ENCODE measurements at places on chromosomes 2 and 18.
A peak's percentile ranks its signal among the peaks of the same experiment; 100 is the strongest.

DNA sequence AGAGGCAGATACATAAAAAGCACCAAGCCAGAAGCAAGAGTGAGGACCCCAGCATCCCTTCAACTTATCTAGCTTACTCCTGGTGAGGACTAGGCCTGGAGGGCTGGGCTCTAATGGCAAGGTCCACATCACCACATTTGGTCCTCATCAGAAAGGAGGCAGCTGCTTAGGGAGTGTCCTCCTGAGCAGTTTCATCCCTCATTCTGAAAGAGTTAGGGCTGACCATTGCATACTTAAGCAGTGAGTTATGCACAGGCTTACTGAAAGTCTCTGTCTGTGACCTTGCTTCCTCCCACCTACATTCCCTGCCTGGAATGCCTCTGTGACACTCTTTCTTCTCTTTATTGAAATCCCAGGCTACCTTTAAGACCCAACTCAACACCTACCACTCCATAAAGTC, 301.8 kb upstream of the ACVR2A start:
- DNase-seq = no peak

GRCh38 chr2:230870544-230871360, 6.0 kb downstream of the ITM2C start:
- no peak for DNase-seq

- DNase-seq = no peak
These were observed 26.6 kb upstream of the NT5DC4 start for GRCh38 chr2:112694182-112694581.

- no peak for DNase-seq
These were observed 45.1 kb upstream of the FOSL2 start for GRCh38 chr2:28347596-28347995.

GRCh38 chr18:59686260-59686659, 11.0 kb downstream of the CCBE1 start:
- DNase-seq = no peak

DNA sequence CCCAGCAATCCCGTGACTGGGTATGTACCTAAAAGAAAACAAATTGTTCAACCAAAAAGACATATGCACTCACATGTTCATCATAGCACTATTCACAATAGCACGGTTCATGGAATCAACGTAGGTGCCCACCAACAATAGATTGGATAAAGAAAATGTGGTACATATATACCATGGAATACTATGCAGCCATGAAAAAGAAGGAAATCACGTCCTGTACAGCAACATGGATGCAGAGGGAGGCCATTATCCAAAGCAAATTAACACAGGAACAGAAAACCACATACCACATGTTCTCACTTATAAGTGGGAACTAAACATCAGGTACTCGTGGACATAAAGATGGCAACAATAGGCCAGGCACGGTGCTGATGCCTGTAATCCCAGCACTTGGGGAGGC, 207.9 kb upstream of the TNP1 start:
- no peak for DNase-seq

GRCh38 chr18:46222710-46223360, 118.7 kb downstream of the HAUS1 start:
- no peak for DNase-seq

DNA sequence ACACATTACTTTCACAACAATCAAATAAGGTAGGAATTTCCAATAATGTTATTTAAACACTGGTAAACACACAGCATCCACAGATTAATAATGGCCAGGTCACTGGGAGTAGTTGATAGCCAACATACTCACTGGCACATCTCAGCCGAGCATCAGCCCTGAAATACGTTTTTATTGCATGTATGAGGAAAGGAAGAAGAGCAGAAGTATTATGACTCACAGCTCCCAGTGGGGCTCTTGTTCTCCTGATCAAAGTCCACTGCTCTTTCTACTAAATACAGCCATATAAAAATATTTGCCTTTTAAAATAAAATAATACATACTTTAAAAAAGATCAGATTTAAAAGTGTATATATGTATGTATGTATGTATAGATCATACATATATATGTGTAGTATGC, 999.6 kb downstream of the SUCLG1 start:
- DNase-seq = no peak

GRCh38 chr2:240713071-240713927, 21.6 kb downstream of the AQP12A start:
- DNase-seq = no peak

- DNase-seq = no peak
These were observed 519.7 kb downstream of the PLCL1 start for GRCh38 chr2:198324071-198324470.

- peak; percentile 74 for DNase-seq
These were observed 300.0 kb upstream of the PIK3C3 start for GRCh38 chr18:41655074-41655473.

GRCh38 chr2:160940699-160941098, 219.5 kb upstream of the TANK start:
- DNase-seq = peak; percentile 77

- no peak for DNase-seq
These were observed 201.2 kb downstream of the PIK3C3 start for GRCh38 chr18:42156281-42156680.

DNA sequence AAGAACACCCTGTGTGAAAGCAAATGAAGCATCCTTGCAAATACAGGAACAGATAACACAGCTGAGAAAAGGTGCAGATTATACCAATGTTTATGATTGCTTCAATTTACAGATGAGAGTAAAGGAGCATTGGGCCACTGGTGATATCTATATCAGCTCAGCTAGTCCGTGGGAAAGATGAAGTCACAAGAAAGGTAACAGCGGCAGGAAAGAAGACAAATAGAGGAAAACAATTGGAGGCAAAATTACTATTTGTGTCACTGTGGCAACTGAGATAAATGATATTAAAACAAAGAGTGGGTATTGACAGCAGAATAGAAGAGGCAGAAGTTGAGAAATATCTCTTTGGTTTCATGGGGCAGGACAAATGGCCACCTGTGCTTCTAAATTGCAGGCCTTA, 121.2 kb upstream of the CAVIN2 start:
- no peak for DNase-seq

DNA sequence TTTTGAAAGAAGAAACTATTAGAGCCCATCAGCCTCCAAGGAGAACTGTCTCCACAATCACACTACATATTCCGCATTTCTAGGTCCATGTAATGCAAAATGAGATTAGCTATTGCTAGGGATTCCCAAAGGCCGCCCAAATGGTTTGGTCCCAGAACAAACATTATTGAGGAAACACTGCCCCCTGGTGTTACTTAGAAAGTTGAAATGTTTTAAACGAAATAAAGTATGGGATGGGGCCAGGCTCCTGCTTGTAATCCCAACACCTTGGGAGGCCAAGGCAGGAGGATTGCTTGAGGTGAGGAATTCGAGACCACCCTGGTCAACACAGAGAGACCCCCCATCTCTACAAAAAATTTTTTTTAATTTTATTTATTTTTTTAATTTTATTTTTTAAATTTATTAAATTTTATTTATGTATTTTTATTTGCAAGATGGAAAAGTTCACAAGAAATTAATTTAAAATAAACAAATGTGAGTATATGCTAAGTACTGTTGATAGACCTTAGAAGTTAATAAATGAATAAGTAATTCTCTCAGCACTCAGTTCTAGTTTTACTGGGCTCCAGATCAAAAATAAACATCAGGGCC, 5.5 kb downstream of the NHEJ1 start:
- peak; percentile 93 for DNase-seq

DNA sequence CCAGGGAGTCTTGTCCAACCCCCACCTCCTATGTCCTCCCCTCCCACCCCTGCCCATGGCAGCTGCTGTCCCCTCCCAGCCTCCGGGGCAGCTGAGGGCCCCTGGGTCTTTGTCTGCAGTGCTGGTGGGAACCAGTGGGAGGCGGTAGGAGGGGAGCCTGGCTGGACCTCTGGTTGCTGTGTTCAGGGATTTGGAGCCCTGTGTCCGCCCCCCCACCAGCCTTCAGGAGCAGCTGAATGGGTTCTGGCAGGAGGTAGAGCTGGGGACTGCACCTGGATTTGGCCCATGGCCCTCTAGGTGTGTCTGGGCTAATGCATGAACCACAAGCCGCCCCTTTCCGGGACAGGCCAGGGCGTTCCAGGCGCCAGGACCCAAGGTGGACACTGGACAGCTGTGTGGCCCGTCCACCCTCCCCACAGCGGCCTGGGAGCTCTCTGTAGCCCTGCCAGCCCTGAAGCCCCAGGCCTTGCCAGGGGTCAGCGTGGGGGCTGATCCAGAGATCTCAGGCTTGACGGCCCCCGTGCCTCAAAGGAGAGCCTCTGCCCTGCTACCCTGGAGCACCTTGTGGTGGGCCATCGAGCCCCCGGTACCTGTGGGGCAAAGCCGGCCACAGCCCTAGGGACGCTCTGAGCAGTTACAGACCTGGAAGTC, 25.4 kb downstream of the GPC1 start:
- no peak for DNase-seq
